Activated naive CD4-positive, alpha-beta T cell treated with Interleukin-2 at 50 U/mL for 16 hours (primary cell): ENCODE measurements at places on chromosomes 12 and 14.

DNA sequence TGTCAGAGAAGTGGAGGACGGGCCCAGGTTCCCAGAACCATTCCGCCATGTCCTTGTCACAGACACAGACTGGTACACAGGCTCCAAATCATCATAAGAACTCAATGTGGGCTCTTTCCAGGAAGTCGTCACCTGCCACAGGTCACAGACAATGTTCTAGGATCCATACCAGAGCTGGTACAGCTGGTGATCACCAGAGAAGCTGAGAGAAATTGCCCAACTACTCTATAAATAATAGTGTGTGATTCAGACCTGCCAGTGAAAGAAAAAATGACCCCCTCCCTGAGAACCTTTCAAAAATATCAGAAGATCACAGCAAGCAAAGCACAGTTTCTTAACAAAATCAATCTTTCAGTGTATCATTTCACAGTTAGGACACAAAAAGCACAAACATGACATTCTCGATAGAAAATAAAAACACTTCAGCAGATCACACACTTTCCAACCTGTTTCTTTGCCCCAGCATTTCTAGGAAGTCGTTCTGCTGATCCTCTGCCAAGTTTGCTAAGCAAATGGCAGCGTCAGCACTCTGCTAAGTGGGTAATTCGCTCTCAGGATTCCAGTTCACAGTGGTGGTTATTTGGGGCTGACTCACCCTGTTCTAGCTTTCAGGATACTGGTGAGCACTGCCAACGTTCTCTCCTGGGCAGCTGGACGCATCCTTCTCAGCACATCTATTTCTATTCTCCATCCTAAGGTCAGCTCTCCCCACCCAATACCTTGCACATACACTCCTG is 223.3 kb upstream of the SFSWAP start:
- no peak for DNase-seq

GRCh38 chr14:53532853-53533252 is 379.7 kb upstream of the DDHD1 start:
- no peak for DNase-seq

DNA sequence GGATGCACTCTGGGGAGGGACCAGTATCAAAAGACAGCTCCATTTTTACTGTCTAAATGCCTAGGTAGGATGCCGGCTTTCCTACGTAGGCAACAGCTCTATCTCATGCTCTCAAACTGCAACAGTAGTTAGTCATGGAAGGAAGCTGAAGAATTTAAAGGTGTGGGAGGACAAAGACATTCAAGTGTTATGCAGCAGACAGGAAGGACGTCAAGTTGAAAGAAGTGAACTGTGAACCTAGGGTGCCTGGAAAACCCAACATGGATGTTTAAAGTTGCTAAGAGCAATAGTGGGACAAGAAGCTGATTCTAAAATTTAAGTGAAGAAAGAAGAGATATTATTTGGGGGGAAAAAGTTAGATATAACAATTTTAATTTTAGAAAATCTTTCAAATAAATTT is 5.9 kb downstream of the SEC23A start:
- no peak for DNase-seq

GRCh38 chr14:36659822-36660735 is 1.6 kb upstream of the PAX9 start:
- no peak for DNase-seq

DNA sequence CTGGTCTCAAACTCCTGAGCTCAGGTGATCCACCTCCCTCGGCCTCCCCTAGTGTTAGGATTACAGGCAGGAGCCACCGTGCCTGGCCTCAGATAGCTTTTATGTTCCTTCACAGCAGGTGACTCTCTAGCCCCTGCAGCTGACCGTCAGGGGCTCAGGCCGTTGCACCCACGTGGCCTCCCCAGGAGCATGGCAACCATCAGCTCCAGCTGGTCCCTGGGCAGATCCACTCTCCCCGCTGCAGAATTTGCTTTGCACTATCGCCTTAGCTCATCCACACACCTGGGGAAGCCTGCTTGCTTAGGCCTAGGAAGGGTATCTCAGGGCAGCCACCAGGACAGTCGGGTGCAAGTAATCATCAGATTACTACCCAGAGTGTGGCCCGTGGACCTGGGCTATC is 62.6 kb downstream of the TSPAN9 start:
- no peak for DNase-seq

- no peak for DNase-seq
Observed at GRCh38 chr14:103194256-103195045, 71.2 kb downstream of the TNFAIP2 start.

GRCh38 chr12:2301531-2302461 is 249.0 kb downstream of the CACNA1C start:
- no peak for DNase-seq

DNA sequence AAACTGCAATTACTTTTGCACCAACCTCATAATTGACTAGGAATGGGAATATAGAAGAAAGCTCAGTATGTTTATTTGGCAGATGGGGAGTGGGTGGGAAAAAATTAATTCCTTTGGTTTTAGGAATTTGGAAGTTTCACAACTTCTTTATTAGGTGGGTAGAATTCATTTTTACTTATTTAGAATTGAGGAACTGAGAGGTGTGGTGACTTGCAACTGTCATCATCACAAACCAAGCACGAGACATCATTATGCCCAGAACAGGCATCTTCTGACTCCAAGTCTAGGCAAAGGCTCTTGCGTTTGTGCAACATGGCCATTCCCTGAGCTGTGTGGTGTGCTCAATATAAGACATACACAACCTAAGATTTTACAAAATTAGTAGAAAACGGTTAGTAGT is 380.0 kb downstream of the ATP23 start:
- no peak for DNase-seq

DNA sequence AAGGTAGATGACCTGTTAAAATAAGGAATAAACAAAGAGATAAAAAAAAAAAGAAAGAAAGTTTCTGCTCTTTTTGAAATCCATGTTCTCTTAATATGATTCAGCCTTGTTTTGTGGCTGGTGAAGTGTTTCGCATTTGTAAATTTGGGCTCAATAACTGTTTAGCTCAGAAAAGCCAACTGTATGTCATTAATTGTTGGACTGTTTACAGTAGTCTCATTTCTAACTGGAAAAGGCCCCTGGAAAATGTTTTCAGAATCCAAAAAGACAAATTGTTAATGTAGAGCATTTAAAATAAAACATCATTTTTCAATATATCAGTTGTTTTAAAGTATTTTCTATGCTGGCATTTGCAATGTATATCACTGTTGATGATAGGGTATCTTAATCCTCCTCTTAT is 47.4 kb upstream of the DYRK2 start:
- DNase-seq, result no peak

DNA sequence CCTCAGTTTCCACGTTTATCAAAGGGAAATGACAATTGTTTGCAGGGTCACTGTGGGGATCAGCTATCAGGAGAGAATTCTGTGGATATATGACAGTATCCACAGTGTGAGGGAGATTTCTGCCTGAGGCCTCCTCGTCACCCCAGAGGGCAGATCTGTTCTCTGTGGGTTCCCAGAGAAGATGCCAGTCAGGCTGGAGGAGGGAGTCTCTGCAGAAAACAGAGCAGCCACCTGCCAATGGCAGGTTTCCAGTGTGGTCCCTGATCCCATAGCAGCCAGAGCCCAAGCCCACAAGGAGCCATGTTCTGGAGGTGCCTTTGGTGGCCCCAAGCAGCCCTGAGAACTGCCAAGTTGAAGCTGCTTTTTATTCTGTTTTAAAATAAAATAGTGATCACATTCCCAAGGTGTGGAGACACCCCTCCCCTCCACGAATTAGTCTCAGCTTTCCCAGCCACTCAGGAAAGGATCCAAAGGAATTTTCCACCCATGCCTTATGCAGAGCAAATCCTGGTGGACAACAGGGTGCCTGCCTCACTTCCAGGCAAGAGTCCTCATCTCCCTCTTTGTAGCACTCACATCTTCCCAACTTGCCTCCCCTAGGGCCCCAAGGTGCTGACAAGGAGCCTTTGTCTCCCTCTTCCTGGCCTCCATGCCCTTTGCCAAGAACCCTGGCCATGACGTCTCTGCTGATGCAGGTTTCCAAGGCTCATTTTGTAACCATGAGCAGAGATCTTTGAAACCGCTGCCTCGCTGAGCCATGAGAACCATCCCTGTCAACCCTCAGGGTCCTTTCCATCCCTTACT is 20.4 kb downstream of the CMKLR1 start:
- no peak for DNase-seq

DNA sequence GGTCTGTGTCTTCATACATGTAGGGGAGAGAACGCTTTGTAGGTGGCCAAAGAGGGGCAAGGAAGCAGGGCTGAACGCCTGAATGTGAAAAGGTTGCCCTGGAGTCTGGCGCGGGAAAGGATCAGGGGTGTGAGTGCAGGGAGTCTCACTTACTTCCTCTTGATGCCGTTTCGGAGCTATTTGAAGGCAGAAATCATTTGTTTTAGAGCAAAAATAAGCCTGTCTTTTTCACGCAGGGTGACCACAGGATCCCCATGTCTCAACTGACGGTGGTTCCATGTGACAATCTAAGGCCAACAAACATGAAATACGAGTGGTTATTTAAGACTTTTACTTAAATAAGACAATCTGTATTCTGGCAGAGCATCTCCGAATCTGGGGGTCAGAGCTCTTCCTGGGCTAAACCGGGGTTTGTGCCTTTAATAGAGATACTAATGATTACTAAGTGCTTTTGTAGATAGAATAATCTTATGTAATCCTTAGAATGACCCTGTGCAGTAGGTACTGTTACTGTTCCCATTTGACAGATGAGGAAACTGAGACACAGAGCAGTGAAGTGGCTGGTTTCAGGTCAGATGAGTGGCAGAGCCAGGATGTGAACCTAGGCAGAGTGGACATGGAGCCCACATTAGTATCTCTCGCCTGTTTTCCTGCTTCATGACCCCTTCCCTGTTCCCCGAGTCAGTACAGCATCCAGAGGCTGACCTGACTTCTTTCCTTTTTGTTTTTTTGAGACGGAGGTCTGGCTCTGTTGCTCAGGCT is 1.9 kb downstream of the BRI3BP start:
- no peak for DNase-seq

- peak; percentile 78 for DNase-seq
Observed at GRCh38 chr12:42299392-42300308, 26.2 kb downstream of the ZCRB1 start.

DNA sequence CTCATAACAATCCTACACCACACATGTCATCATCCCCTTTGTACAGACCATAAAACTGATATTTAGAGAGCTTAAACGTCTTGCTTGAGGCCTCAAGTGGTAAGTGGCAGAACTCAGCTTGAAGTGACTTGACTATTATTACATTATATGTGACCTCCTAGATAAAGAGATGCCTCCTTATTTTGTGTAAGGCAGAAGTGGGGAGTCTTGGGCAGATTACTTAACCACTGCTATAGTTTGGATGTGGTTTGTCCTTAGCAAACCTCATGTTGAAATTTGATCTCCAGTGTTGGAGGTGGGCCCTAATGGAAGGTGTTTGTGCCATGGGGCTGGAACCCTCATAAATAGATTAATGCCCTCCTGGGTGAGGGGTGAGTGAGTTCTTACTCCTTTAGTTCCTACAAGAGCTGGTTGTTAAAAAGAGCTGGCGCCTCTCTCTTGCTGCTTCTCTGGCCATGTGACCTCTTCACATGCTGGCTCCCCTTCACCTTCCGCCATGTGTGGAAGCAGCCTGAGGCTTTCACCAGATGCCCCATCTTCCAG is 37.4 kb downstream of the RCOR1 start:
- DNase-seq, result no peak

DNA sequence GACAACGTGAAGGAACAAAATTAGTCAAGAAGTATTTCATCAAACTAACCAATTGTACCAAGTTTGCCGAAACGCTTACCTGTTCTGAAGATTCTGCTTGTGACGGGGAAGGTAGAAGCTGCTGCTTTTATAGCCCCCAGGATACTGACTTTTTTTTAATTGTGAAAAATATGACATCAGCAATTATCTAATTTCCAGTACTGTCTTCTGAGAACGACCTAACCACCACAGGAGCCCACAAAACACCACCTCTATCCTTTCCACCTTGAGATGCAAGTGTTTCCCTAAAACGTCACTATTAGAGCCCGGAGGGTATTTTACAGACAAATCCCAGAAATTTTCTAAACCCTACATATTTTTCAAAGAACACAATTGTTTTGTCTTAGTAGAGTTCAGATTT is at the start of gene IL22:
Gene IL22 (minus strand): TSS at position 101 of the 400 bp plus-strand sequence. CDS start 156 bp downstream, outside the sequence.
- no peak for DNase-seq

DNA sequence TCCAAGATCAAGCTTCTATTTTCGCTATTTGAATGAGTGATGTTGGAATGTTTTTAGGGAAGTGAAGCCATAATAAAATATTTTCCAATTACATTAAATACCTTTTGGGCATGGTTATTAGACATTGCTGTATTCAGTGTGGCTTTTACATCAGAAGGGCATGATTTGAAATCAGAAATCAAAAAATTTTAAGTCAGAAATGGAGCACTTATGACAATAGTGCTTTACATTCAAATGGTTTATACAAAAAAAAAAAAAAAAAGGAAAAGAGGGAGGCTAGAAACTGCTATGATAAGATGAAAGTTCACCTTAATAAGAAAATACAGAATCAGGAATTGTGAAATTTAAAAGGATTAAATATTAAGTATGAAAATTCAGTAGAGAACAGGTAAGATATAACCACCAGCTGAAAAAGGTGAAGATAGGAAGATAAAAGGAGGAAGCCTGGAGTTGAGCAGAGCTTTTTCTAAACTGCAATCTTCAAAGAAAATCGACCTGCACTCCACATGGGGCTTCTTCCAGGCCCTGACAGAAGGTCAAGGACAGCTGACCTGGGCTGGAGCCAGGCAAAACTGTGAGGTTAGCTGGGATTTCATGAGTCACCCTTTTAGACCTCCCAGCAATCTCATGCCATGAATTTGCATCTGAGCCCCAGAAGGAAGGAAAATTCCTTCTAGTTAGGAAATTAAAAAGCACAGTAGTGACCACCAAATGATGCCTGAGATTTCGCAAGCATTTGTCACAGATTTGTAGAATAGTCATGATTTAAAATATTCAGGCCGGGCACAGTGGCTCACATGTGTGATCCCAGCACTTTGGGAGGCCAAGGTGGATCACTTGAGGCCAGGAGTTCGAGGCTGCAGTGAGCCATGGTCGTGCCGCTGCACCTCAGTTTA is 23.4 kb upstream of the BMP4 start:
- no peak for DNase-seq

DNA sequence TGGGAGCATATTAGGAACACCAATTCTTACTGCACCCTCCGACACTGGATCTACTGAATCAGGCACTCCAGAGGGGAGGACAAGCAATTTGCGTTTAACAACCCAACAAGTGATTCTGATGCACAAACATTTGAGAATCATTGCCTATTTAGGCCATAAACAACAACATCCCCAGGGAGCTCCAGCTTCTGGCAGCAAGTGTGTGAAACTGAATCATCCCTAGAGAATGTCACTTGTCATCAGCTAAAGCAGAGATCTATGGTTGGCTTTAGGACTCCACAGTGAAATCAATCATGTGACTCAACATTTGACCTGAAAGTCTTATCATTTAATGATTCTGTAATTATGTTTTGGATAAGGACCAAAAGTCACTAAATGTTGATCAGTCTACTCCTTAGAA is 505.0 kb upstream of the FLRT2 start:
- DNase-seq, result no peak

- DNase-seq, result no peak
Observed at GRCh38 chr12:105823810-105824209, 314.9 kb downstream of the NUAK1 start.

- DNase-seq, result peak; percentile 42
Observed at GRCh38 chr14:69708586-69709560, 58.1 kb upstream of the SRSF5 start.
